Hippocampal formation (tissue), 2 donors: ENCODE measurements at places on chromosomes 4 and X.

DNA sequence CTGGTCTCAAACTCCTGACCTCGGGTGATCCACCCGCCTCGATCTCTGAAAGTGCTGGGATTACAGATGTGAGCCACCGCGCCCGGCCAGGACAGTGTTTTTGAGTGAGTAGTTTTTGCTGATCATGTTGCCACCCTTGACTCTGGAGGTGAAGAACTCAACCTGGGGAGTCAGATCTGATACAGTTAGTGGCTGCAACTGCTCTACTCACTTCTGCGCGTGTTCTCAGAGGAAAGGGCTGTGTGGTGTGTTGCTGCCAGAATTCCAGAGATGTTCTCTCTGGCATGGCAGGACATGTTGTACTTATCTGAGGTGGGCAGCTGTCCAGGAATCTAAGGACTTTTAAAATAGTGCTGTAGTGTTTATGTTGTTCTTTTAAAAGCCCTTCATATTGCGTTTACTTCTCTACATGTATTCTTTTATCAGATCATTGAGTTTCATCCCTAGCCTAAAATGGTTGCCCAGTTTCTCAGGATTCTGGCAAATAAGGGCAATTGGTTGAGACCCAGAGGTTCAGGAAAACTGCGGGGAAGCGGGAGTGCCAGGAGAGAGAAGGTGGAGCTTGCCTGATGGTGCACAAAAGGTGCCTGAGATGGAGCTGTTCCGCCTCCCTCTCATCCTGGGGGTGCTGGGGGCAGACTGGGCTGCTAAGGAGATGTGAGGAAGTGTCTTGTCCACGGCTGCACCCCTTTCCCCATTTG, 97.7 kb downstream of the ARHGAP10 start:
- DNase-seq: no peak

GRCh38 chr4:124635331-124635730, 77.2 kb downstream of the ANKRD50 start:
- no peak for DNase-seq

GRCh38 chr4:90536408-90536807, 409.2 kb downstream of the CCSER1 start:
- DNase-seq: no peak

- DNase-seq: no peak
Observed at GRCh38 chr4:112183252-112183651, 38.0 kb downstream of the FAM241A start.

GRCh38 chr4:17562157-17562556, 14.8 kb upstream of the LAP3 start:
- no peak for DNase-seq

DNA sequence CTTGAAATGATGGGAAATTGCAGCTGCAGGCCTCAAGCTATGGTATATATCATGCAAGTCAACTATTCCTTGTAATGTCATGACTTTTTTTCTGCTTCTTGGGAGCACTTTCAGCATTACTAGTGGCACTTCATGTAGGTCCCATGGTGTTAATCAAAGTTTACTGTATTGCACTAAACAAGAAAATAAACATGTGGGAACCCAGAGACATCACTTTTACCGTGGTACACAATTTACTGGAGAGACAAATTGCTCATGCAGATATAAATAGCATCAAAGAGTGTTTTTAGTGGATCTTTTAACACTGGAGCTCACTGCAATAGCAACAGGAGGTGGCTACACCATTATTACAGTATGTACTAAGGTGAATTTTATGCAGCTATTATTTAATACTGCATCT, 79.2 kb downstream of the UNC5C start:
- DNase-seq: no peak

DNA sequence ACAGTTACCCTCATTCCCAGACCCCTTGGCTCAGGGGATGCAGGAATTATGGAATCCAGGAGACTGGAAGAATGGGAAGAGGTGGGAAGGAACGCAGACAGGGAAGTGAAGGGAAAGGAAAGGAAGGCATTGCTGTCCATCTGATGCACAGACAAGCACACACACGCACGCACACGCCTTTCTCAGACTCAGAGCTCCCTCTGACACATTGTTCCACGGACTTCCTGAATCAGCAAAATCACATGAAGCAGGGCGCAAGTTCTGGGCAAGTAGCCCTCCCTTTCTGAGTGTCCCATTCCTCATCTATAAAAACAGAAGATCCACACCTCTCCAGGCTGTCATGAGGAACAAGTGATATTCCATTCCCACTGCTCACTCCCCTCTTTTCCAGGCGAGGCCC, 13.2 kb downstream of the IQSEC2 start:
- no peak for DNase-seq

- no peak for DNase-seq
Observed at GRCh38 chr4:114163051-114163450, 183.6 kb upstream of the ARSJ start.

GRCh38 chr4:102817021-102817605, 10.2 kb downstream of the UBE2D3 start:
- DNase-seq: no peak

DNA sequence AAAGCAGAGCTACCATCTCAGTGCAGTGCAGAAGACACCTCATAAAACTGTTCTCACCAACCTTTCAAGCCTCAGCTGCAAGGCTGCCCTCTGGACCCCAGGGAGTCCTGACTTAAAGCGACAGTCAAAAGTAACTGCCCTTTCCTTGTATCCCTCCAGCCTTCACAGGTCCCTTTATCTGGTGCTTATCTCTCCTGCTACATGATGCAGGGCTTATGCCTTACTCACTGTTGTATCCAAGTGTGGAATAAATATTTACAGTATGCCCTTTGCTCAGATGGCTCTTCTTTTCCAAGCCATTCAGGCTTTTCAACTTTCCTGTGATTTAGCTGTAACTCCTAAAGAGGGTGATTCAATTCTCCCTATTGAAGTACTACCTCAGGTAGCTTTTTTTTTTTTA, 92.6 kb downstream of the KDR start:
- DNase-seq: no peak

DNA sequence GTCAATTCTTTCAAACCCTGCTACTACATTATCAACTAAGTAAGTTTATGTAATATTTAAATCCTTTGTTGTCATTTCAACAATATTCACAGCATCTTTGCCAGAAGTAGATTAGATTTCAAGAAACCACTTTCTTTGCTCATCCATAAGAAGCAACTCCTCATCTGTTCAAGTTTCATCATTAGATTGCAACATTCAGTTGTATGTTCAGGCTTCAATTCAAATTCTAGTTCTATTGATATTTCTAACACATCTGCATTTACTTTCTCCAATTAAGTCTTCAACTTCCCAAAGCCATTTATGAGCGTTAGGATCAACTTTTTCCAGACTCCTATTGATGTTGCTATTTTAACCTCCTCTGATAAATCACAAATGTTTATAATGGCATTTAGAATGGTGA, 66.1 kb downstream of the BMP3 start:
- no peak for DNase-seq

DNA sequence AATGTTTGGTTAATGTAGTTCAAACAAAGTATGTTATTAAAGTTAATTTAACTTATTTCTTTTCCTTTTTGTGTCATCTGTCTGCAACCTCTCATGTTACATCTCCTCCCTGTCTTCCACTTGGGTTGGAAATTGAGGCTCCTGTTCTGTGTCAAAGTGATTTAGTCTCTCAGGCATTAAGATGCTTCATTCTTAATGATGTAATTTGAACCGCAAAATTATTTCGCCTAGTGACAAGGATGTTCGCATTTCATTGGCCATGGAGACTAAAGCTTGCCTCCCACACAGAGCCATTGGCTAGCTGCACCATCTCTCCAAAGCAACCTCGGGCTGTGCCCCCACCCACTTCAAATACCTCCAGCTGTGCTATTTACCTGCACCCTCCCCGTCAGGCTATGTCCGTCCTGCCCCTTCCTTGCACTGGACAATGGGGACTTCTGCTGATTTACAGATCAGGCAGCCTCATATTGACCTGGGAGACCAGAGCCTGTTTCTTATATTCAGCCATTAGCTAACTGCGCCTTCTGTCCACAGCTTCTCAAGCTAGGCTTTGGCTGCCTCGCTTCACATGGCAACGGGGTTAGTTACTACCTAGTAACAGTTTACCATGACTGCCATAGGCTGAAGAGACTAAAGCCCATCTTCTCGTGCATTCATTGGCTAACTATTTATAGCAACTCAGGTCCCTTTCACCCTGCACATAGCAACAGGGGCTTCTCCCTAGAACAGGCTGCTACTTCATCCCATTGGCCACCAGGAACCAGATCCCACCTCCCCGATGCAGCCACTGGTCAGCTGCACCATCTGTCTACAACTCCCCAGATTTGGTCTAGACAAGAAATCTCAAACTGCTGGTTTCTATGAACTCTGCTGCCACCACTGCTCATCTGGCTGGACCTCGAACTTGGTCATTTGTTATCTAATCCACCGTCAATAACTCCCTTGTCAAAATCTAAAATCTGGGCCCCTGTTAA, 8.6 kb upstream of the ZNF157 start:
- peak; percentile 85 for DNase-seq

GRCh38 chrX:77444545-77444944, 2.6 kb upstream of the FGF16 start:
- no peak for DNase-seq

- no peak for DNase-seq
Observed at GRCh38 chr4:174358410-174358809, 74.7 kb downstream of the CEP44 start.

DNA sequence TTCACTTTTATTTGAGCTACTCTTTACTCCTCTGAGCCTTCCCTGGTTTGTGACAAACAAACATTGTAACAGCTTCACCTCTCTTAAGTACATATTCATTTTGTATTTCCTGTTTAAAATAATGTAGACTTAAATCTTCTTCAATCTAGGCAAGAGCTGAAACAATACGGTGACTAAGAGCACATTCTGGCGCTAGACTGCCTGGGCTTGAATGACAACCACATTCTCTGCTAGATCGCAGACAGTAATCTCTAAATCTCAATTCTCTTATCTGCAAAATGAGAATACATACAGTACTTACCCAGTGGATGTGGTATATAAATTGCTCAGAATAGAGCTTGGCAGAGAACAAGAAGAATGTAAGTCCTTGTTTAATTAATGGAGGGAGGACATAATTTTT, 144.8 kb downstream of the ARAP2 start:
- no peak for DNase-seq

GRCh38 chr4:122541996-122542395, 78.9 kb downstream of the IL21 start:
- no peak for DNase-seq

DNA sequence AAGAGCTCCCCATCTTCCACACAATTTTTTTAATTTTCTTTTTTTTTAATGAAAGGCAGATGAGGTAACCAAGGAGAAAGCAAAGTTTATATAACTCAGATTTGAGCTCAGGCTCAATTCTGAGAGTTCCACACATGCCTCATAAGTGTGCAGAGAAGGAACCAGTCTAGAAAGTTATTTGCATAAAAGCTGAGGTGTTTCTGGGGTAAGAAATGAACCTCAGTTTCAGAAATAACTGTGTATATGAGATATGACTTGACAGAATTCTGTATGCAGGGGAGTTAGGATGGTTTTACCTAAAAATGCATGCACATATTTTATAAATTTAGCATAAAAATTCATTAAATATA, 51.3 kb downstream of the DTHD1 start:
- DNase-seq: no peak

GRCh38 chr4:87033902-87034301, 99.1 kb downstream of the AFF1 start:
- no peak for DNase-seq

- no peak for DNase-seq
Observed at GRCh38 chrX:132001127-132001526, 22.0 kb upstream of the STK26 start.

GRCh38 chr4:6467600-6467999, 4.8 kb downstream of the PPP2R2C start:
- DNase-seq: no peak

- no peak for DNase-seq
Observed at GRCh38 chrX:153384390-153384789, 16.8 kb downstream of the PNMA6E start.

DNA sequence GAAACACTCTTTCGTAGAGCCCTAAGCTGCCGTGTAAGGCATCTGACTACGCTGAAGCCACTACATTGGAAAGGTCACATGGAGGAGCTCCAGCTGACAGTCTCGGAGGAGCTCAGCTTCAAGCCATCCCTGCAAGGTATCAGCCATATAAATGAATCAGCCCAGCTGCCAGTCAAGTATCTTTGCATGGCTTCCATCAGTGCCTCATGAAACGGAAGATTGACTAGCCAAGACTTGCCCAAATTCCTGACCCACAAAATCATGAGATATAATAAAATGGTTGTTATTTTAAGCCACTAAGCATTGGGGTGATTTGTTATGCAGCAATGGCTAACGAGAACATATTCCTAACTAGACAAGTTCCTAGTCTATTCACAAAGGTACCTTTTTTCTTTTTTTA, 104.1 kb upstream of the SCOC start:
- no peak for DNase-seq

DNA sequence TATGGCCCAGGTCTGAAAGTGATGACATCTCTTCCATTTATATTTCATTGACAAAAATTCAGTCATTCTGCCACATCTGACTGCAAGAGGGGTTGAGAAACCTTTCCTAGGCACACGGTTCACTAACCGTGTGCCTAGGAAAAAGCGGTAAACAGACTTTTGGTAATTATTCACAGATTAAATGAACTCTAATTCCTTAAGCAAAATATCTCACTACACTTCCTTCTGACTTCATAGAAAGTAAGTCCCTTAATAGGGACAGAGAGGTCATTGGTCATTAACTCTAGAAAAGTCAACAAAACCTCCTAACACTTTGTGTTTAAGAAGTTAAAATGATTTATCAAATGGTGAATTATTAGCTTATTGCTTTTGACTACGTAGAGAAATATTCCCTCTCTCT, 205.1 kb downstream of the PDHA2 start:
- DNase-seq: no peak

DNA sequence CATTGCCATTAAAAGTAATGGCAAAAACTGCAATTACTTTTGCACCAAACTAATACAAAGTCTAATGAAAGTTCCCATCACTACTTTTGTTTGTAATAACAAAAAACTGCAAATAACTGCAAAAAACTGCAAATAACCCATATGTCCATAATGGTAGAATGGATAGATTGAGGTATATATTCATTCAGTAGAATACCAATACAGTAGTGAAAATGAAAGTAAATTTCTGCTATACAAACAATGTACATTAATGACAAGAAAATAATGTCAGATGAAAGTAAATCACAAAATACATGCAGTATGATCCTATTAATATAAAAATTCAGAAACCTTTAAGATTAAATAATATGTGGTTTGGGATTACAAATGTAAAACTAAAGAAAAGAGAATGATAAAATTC, 41.3 kb upstream of the CEP135 start:
- DNase-seq: no peak
